ENCODE measurements at places on chromosomes 12 and 14.
A peak's percentile ranks its signal among the peaks of the same experiment; 100 is the strongest.

- DNase-seq: no peak
Observed at GRCh38 chr14:50230401-50230700, 1.0 kb downstream of the SOS2 start.

DNA sequence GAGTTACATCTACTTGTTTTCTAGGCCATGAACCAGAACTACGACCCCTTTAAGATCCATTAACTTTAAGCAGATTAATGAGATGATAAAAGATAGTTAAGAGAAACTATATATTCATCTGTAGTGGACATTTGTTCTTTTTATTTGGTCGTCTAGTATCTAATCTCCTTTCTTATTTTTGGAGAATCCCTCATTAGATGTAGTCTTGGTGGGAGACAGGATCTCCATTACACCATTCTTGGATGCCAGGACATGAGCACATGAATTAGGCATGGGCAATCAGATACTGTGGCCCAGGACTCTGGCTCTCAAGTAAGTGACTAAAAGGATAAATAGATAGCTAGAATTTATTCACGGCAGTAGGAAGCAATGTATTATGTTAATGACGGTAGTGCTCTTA, 245.0 kb downstream of the ATP23 start:
- DNase-seq: no peak

DNA sequence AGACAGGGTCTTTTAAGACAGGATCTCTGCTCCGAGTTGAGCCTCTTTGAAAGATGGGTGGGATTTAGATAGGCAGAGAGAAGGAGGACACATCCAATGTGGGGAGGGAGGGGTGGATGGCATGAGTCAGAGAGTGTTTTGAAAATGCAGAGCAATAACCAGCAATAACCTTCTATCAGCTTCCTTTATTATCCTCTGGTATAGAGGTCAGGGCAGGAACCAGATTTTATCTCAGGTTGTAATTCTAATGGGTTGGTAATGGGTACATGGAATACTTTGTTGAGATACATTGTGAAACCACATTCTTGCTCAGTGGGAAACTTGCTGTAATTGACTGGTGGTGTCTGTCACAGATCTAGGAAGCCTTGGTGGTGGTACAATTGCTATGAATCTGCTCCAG, 37.6 kb upstream of the CCDC63 start:
- DNase-seq: no peak

- DNase-seq: no peak
Observed at GRCh38 chr12:128004383-128004938, 262.5 kb upstream of the TMEM132C start.

GRCh38 chr14:80315681-80316080, 104.4 kb upstream of the DIO2 start:
- no peak for DNase-seq

GRCh38 chr12:77122661-77123060, 57.3 kb upstream of the E2F7 start:
- DNase-seq: no peak

DNA sequence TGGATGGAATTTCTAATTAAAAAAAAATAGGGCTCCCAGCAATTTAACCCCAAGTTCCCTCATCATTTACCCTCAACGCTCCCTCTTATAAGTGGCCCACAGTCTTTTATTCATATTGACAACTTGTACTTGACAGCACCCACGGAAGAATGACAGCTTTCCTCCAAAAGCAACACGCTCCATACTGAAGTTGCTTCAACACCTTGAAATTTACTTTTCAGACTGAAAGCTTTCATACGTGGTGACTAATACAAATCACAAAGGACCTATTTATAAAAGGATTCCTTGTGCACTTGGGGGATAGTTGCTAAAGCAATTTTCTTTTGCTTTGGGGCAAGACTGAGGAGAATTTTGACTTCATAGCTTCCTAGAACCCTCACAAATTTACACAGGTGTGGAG, 1629.4 kb upstream of the SEL1L start:
- no peak for DNase-seq

- peak; percentile 8 for DNase-seq
Observed at GRCh38 chr12:26614011-26614616, 218.9 kb downstream of the ITPR2 start.

- DNase-seq: no peak
Observed at GRCh38 chr12:31651893-31652521, 7.5 kb upstream of the ETFBKMT start.

DNA sequence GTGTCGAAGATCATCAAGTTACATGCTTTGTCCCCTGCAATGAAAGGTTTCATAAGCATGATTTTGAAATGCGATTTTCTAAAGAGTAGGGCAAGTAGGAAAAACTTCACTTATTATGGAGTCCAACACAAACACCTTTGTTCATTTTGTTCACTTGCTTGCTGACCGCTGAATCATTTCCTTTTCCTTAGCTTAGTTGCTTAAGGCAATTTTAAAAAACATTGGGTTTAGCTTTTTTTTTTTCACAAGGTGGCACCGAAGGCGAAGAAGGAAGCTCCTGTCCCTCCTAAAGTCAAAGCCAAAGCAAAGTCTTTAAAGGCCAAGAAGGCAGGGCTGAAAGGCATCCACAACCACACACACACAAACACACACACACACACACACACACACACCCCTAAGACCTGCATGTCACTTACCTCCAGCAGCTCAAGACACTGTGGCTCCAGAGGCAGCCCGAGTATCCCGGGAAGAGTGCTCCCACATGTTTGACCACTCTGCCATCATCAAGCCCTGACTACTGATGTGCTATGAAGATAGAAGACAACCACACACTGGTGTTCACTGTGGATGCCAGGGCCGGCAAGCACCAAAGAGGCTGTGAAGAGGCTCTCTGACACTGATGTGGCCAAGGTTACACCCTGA, 11.4 kb downstream of the MANSC1 start:
- no peak for DNase-seq

DNA sequence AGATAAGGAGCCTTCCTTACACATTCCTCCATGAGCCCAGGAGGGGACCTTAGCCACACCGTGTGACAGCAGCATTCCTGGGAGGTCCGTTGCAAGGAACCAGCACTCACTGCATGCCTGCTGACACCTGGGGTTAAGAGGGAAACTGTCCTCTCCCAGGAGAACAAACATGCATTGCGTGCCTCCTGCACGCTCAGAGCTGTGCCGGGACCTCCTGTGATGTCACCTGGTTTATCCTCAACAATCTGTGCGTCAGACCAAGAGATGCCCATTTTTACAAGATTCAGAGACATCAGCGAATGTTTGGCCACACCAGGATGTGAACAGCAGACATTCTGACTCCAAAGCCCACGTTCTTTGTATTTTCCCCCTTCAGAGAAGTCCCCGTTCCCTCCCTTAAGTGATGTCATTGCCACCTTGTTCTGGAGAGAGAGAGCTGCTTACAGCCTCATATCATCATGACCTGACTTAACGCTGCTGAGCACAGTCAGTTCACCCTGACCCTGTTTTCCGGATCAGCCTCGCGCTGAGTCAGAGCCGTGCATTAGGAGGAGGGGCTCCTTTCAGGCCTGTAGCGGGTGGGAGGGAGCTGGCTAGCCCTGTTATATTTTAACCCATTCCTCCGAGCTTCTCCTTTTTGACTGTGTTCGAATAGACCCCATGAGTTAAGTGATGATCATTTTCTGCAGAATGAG, 36.2 kb downstream of the TMEM120B start:
- no peak for DNase-seq

GRCh38 chr12:58342736-58343135, 401.4 kb downstream of the ATP23 start:
- no peak for DNase-seq

DNA sequence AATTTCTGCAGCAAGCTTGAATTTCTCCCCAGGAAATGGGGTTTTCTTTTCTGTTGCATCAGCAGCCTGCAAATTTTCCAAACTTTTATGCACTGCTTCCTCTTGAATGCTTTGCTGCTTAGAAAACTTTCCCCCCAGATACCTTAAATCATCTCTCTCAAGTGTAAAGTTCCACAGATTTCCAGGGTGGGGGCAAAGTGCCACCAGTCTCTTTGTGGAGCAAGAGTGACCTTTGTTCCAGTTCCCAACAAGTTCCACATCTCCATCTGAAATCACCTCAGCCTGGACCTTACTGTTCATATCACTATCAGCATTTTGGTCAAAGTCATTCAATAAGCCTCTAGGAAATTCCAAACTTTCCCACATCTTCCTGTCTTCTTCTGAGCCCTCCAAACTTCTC, 241.6 kb upstream of the TMTC1 start:
- DNase-seq: no peak
